Trophoblast cell (in vitro differentiated cells and primary cell): ENCODE measurements at places on chromosomes 3 and 15.

DNA sequence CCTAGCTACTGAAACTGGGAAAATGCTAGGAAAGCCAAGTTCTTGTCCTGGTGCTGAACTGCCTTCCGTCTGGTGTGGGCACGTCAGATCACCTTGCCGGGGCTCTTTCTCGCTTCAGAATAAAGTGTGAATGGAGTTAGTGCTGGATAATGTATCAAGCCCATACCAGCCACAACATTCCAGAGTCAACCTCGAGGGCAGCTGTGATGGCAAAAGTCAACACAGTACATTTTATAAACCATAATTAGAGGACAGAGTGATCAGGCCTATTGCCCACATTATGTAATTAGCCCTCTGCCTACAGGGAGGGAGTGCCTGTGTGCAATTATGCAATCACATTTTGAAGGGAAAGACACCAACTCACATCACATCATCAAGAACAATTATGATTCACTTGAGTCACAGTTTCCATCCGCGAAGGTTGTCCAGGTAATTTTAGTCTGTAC lies 165.2 kb downstream of the RORA start:
- DNase-seq, result peak; percentile 7

GRCh38 chr3:70989174-70989573 lies 594.4 kb downstream of the FOXP1 start:
- DNase-seq, result no peak

DNA sequence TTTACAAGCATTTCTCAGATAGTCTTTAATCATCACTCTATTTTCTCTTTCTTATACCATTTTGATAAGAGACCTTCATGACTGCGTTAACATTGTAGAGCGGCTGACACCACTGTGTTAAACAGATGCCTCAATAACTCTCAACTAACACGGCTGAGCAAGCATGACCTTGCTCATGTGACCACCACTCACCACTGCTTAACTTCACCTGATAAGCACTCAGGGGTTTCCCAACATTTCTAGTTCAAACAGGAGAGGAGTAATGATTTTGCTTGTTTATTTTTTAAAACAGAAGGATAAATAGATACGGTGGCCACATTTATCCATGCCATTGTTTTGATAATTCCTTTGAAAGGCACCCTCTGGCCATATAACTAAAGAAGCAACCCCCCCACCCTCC lies 37.7 kb upstream of the TMEM45A start:
- no peak for DNase-seq

GRCh38 chr3:159731254-159731653 lies 257.4 kb upstream of the IL12A start:
- DNase-seq, result no peak

DNA sequence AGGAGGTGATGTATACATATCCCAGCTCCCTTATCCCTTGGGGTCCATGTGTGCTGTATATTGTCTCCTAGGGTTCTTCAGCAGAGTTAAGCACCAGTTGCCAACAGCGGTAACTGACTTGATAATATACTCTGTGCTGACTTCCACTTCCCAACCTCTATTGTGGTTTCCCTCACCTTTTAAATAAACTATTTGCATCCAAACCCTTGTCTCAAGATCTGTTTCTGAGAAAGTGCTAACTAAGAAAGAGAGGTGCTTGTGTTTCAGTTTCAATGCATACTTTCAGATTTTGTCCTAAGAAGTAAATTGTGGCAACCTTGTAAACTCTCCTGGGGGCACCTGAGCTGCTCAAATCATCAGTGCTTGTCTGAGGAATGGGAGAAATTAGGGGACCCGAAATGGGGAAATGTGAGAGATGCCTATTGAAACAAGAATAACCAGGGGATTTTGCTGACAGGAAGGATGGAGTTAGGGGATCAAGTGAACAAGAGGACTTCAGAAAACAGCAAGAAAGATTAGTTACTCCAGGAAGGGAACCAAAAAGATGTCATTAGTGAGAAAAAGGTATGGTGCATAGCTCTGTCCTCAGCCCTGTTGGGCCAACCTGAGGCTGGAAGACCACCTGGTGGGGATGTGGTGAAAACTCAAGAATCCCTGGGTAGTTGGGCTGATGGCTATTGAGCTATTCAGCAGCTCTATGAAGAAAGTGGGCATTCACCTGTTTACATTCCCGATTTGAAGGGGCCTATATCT lies 50.9 kb upstream of the MRPL3 start:
- DNase-seq, result no peak

- DNase-seq, result peak; percentile 15
Observed at GRCh38 chr3:186787642-186788481, 4.5 kb downstream of the EIF4A2 start.

DNA sequence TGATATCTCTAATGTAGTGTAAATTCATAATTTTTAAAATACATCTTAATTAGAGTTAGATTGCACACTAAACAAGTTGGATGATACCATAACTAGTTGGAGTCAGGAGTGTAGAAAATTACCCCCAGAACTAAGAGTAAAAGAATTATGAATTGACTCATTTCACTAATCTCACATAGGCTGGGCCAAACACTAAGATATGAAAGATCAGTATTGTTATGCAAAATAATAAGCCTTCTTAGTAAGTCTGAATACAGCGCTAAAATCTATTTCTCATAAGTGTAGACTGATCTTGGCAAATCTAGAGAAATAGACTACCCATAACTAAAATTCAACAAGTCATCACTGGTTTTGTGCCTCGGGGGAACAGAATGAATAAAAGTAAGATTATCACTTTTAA lies 979.0 kb downstream of the ROBO1 start:
- DNase-seq, result no peak

DNA sequence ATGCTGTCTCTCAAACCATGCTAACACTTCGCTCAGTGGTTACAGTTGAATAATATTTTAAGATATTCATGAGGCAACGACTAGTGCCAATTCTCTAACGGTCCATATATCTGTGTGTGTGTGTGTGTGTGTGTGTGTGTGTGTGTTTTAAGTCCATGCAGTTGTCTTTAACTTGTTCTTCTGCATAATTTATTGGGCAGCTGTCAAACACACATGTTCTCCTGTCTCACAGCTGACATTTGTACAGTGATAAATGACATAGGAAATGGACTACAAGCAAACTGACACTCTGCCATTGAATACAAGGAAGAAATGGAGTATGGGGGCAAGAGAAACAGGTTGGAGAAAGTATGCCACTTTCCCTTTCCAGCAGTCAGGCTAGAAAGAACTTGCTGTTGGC lies 172.0 kb downstream of the PDZRN3 start:
- DNase-seq, result no peak

- DNase-seq, result no peak
Observed at GRCh38 chr3:16400106-16400931, 113.2 kb downstream of the RFTN1 start.

DNA sequence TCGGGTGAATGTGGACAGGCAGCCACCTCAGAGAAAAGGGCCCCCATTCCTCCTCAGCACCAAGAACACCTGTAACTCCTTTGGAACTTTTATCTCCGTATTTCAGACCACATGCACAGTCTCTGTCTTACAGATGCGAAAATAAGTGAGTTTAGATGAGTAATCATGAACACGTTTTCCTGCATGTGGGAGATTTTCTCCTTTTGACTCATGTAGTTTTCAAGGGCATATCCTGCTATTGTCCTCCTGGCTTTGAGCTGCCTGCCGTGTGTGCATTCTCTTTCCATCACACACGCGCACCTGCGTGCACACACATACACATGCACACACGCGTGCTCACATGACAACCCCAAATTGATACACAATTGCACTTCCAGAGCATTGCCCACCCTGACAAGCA lies 239.2 kb downstream of the GABRG3 start:
- DNase-seq, result no peak

- DNase-seq, result peak; percentile 8
Observed at GRCh38 chr15:69976366-69976994, 121.2 kb downstream of the TLE3 start.

GRCh38 chr3:152386208-152386607 lies 117.5 kb downstream of the MBNL1 start:
- no peak for DNase-seq

- no peak for DNase-seq
Observed at GRCh38 chr15:80396096-80396495, 8.1 kb upstream of the ARNT2 start.

- DNase-seq, result no peak
Observed at GRCh38 chr3:187186375-187186774, 10.9 kb upstream of the RTP1 start.

DNA sequence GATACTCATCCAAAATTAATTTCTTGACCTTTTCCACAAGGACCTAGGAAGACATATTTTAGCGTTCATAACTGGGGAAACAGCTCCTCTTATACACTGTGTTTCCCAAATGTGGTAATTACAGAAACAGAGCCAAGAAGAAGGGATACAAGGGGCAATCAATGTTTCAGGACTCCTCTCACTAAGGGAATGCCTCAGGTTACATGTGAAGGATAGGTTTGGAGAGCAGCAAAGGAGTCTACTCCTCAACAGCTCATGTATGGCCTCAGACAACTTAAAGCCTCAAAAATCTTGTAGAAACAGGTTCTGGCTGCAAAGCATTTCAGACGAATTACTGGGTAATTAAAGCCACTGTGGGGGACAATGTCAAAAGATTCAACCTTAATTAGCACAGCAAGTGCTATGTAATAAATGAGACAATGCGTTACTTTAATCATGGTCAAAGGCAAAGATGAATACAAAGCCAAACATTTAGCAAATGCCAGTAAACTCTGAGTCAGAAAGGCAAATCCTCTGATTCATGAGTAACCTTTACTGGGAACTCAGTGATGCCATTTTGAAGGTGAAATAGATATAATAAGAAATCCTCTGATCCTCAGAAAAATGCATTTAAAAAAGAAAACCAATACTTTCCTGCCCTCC lies 1111.2 kb downstream of the TUSC7 start:
- no peak for DNase-seq

GRCh38 chr3:48614044-48614443 lies 4.6 kb upstream of the UQCRC1 start:
- no peak for DNase-seq

DNA sequence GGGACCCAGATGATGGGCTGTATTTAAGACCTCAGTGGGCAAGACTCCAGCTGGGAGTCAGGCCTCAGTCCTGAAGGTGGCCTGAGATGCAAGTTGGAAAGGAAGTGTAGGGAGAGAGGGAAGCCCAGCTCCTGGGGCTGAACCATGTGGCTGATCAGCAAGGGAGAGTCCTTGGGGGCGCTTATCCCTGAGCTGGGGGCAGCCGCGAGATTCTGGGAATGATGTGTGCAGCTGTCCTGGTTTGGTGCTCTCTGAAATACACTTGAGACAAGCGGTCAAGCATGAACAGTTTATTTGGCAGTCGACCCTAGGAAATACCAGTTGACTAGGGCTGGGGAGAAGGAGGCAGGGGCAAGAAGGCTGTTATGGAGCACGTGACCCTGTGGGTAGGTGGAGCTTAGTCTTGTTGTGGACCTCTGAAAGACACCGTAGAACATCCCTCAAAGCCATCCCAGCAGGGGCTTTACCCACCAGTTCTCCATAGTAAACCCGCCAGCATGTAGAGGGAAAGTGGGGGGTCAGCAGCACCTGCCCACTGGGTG lies 41.8 kb upstream of the SLC6A11 start:
- no peak for DNase-seq

DNA sequence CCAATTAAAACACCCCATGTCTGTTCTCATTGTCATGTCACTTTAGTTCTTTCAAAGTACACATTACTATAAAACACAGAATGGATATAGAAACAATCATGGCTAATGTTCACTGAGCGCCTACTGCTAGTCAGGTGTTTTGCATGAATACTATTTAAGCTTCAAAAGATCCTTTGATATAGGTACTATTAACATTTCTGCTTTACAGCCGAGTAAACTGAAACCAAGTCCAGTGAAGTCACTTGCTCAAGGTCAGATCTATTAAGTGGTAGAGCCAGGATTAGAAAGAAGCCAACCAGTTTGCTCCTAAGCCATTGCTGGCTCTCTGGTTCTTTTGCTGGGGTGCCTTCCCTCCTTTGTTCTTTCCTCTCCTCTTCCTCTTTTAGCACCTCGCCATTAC lies 32.4 kb upstream of the NMNAT3 start:
- DNase-seq, result no peak

GRCh38 chr15:91970142-91970541 lies 116.6 kb downstream of the SLCO3A1 start:
- DNase-seq, result no peak

GRCh38 chr3:76500746-76501275 lies 539.1 kb upstream of the ROBO2 start:
- DNase-seq, result no peak

- DNase-seq, result no peak
Observed at GRCh38 chr3:162647321-162647720, 1150.7 kb downstream of the OTOL1 start.

DNA sequence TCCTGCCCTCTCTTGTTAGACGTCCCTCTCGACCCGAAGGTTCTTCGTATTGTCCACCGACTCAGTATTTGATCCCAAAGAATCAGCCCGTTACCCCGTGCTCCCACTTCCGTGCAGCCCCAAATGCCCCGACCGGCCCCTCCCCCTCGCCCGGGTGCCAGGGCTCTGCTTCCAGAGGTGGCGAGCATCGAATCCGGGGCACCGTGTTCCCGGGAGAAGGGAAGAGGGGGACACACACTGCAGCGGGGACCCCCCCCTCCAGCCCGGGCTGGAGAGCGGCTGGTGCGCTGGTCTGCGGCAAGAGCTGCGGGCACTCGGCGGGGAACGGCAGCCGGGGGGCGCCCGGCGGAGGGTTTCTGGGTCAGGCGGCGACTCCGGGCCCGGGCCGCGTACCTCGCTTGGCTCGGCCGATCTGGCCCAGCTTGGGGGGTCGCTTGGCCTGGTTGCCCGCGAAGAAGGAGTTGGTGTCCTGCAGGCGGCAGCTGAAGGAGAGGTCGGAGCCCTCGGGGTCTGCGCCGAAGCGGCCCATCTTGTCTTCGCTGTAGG lies 556 bp downstream of the CAMK2N2 start:
- DNase-seq, result no peak

- no peak for DNase-seq
Observed at GRCh38 chr3:183116025-183116614, 16.8 kb upstream of the MCCC1 start.

DNA sequence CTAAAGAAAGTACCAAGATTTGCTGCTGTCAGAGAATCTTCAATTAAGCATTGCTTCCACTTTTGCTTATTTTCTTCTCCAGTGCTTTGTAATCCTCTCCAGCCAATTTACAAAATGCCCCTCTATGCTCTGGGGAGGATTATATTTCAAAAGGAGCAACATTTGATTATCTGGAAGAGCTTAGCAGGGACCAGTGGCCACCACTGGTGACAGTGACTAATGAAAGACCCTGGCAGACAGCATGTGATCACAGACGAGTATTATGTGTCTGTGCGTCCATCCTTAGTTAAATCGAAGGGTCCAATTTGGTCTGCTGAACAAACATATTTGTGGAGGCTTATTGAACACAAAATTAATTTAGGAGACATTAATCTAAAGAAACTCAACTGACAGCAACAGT lies 152.6 kb downstream of the ZNF621 start:
- no peak for DNase-seq

GRCh38 chr3:149605902-149606301 lies 51.9 kb downstream of the WWTR1 start:
- peak; percentile 74 for DNase-seq

- peak; percentile 2 for DNase-seq
Observed at GRCh38 chr3:159266779-159267178, 464.9 kb downstream of the MFSD1 start.

DNA sequence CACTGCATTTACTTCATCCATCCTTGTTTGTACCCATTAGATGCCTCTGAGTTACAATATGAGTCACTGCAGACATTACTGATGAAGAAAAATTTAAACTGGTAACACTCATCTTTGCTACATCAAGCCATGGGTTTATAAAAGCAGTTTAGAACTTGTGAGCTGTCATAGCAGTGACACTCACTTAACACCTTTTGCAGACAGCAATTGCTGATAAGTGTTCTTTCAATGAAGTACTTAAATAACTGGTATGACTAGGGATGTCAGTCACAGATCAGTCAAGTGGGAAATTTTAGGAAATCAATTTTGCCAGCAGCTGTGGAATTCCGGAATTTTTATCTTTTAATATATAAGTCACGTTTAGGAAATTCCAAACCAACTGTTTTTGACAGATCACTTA lies 643.0 kb downstream of the TBL1XR1 start:
- no peak for DNase-seq
